ENCODE measurements at places on chromosomes 7 and 10. TPM values are rescaled to one million over a fixed set of nuclear protein-coding genes. Genes with fewer than 3 reads are reported as not detected.

Gene SSC4D
- total RNA-seq = 1.7 TPM

Gene CYP2C19
- total RNA-seq = not detected

Gene ITGB1
- total RNA-seq = 1,263 TPM

Gene FZD8
- total RNA-seq = 1.8 TPM

Gene ATRNL1
- 0.56 TPM for total RNA-seq

Gene CCNY
- total RNA-seq = 29.5 TPM

Gene CCSER2
- total RNA-seq = 18.2 TPM

Gene SLC39A12
- not detected for total RNA-seq

Gene PLCE1
- total RNA-seq = 1.6 TPM

Gene ZNF775
- 22.2 TPM for total RNA-seq

Gene NPFFR1
- total RNA-seq = not detected

Gene EPHA1
- 0.91 TPM for total RNA-seq

Gene HOXA2
- total RNA-seq = 2.8 TPM

Gene CPEB3
- total RNA-seq = 0.64 TPM

Gene ZNF487
- total RNA-seq = 12.7 TPM

All from epithelial cell of alveolus of lung (primary cell).